ENCODE measurements at places on chromosomes 1 and 21. TPM values are rescaled to one million over a fixed set of nuclear protein-coding genes. Genes with fewer than 3 reads are reported as not detected.

GRCh38 chr21:44846485-44847260 is 26.8 kb downstream of the PTTG1IP start:
- H3K36me3 ChIP-seq, result peaks cover 26% of the 10 kb centered on the region
- H3K27me3 ChIP-seq, result no peaks in the 10 kb centered on the region
- no peak for DNase-seq
- H3K27ac ChIP-seq, result no peak overlapping the region

GRCh38 chr1:107883562-107883961 is 81.4 kb downstream of the VAV3 start:
- H3K27ac ChIP-seq, result no peak overlapping the region
- H3K4me1 ChIP-seq, result no peaks in the 10 kb centered on the region
- no peak for DNase-seq
- H3K27me3 ChIP-seq, result no peaks in the 10 kb centered on the region
- no peaks in the 10 kb centered on the region for H3K36me3 ChIP-seq

- peak overlapping the region; percentile 22 for H3K27ac ChIP-seq
- no peak for DNase-seq
- H3K4me3 ChIP-seq, result peak overlapping the region; percentile 21
- H3K27me3 ChIP-seq, result no peaks in the 10 kb centered on the region
- no peaks in the 10 kb centered on the region for H3K4me1 ChIP-seq
- H3K36me3 ChIP-seq, result no peaks in the 10 kb centered on the region
These were observed 483 bp downstream of the PEAR1 start for GRCh38 chr1:156894001-156894400.

- H3K27me3 ChIP-seq, result no peaks in the 10 kb centered on the region
- no peak overlapping the region for H3K4me3 ChIP-seq
- no peaks in the 10 kb centered on the region for H3K4me1 ChIP-seq
- no peak for DNase-seq
These were observed 21.3 kb upstream of the UMODL1 start for GRCh38 chr21:42049578-42050430.

F13B gene
- 194 TPM for total RNA-seq
